ENCODE measurements at places on chromosomes 4 and X.

DNA sequence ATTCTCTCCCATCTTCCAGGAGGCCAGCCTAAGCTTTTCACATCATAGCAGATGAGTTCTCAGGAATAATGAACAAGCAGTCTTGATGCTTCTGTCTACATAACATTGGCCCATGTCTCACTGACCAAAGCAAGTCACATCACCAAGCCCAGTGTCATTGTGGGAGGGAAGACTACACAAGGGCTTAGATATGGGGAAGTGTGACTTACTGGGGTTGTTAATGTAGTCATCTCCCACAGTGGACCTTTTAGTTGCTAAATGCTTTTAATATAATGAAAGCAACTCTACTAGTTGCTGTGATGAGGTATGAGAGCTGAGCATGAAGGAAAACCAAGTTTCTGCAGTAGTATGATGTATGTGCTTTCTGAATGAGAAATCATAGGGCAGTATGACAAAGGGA lies 40.5 kb downstream of the TSPAN7 start:
- no peak for DNase-seq

DNA sequence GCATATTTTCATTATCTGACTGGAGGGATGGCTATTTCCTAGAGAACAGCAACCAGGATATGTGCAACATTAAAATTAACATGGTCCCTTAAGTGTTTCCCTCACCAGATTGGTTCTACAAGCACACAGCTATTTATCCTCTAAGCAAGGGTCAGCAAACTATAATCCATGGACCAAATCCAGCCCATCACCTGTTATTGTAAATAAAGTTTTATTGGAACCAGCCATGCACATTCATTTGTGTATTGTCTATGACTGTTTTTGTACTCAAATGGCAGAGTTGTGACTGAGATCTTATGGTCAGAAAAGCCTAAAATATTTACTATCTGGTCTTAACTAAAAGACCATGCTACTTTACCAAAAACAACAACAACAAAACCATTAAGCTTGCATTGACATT lies 77.9 kb downstream of the AMELX start:
- DNase-seq = no peak

GRCh38 chr4:25172961-25173915 lies 13.0 kb upstream of the SEPSECS start:
- no peak for DNase-seq

GRCh38 chr4:151887816-151888180 lies 127.0 kb upstream of the GATB start:
- no peak for DNase-seq

- no peak for DNase-seq
These were observed 70.7 kb downstream of the ANKRD50 start for GRCh38 chr4:124641715-124642381.

DNA sequence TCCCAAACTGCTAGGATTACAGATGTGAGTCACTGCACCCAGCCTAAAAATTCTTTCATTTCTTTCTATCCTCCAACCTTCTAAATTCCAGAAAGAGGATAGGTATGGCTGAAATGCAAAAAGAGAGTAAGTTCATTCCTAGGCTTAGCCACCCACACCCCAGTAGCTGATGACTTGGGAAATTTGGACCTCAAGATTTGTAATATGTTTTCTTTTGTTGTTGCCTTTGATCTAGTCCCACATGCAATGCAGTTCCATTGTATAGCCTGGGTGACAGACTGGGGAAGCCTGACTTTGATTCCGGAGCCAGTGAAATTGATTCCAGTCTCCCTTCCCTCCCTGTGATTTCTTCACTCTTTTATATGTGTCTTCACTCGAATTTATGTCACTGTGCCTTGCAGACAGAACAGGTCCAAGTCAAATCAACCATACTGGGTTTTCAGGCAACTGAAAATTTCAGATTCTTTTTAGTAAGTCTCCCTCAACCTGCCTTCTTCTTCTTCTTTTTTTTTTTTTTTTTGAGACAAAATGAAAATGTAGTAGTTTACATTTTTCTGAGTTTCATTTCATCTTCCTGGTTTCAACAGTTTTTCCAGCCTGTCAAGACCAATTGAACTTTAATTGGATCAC lies 176.2 kb upstream of the RBPJ start:
- no peak for DNase-seq

DNA sequence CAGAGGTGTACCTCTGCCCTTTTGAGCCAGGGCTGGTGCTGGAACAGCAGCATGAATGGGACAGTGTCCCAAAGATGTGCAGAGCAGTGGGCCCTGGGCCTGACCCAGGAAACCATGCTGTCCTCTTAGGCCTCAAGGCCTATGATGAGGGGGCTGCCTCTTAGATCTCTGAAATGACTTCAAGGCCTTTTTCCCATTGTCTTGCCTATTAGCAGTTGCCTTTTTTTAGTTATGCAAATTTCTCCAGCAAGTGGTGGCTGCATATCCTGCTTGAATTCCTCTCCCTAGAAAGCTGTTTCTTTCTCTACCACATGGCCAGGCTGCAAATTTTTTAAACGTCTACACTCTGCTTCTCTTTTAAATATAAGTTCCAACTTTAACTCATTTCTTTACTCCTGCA lies 160.3 kb downstream of the CFAP299 start:
- DNase-seq = no peak

GRCh38 chr4:165150545-165150944 lies 37.9 kb upstream of the TMEM192 start:
- no peak for DNase-seq

DNA sequence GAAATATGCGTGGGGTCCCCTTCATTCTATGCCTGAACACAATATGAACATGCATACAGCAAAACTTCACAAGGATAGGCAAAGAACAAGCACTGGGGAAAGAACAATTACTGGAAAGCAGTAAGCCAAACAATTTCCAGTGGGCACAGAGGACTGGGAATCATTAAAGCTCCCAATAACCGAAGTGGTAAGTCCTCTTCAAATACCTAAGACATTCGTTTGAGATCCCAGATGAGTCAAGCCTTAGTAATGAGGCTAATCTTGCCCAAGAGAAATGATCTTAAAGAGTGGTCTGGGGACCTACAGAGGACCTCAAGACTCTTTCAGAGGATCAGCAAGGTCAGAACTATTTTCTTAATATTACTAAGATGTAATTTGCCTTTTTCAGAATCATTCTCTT lies 28.6 kb downstream of the ANAPC10 start:
- no peak for DNase-seq

DNA sequence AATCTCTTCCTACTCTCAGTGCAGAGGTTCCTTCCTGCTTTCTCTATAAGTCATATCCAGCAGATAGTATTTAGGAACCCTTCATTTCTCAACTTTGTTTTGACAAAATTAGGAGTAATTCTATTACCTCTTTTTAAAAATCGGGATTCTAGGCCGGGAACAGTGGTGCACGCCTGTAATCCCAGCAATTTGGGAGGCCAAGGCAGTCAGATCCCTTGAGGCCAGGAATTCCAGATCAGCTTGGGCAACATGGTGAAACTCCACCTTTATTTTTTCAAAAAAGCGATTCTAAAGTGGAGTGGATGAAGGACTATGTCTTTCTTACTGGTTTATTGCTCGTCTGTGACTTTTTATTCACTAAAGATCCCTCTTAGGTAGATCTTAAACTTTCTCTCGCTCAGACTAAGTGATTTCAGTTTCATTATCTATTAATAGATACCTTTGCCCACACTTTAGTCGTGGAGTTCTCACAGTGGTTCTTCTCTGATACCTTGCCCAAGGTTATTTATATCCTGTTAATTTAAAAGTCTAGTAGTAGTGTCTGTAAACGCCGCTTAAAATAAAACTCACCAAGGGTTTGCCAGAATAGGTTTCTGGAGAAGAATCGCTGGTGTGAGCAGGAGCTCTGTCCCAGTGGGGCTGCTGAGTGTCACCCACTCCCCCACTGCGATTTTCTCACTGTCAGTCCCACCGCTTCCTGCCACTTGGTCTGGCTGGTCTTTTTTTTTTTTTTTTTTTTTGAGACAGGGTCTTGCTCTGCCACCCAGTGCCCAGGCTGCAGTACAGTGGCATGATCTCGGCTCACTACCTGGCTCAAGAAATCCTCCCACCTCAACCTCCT lies 27.0 kb upstream of the TMEM131L start:
- no peak for DNase-seq

DNA sequence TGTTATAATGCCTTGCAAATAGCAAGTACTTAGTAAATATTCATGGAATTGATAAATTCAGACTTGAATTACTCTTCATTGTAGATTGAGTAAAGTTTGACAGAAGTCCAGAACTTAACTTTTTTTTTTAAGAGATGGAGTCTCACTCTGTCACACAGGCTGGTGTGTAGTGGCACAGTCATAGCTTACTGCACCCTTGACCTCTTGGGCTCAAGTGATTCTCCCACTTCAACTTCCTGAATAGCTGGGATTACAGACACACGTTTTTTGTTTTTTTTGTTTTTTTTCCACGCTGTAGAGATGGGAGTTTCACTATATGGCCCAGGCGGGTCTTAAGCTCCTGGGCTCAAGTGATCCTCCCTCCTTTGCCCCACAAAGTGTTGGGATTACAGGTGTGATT lies 32.1 kb downstream of the UBE2K start:
- DNase-seq = no peak

DNA sequence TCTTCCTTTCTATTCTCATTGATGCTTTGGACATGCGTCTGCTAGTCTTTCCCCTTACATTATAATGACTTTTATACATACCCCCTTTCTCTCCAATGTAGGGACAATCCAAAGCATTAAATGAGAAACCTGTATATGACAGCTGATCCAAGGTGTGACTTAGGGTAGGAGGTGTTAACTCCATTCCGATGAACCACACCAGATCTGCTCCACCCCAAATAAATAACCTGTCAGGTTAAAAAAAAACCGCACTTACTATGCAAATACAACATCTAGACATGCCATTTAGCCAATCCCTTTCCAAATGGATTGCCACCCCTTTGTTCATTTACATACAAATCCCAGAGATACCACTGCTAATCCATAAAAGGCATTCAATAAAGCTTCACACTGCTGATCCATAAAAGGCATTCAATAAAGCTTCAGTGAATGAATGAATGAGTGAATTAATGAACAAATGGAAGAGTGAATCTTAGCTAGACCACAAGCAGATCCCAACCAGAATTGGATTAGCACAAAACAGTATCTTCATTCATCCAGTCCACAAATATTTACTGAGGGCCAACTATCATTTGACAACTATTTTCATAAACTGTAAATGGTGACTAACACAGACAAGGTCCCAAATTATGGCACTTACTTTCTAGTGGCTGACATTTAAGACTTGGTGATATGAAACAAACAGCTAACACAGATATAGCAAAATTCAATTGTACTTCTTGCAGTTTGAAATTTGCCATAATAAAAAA lies 158.9 kb upstream of the MAP3K15 start:
- no peak for DNase-seq

DNA sequence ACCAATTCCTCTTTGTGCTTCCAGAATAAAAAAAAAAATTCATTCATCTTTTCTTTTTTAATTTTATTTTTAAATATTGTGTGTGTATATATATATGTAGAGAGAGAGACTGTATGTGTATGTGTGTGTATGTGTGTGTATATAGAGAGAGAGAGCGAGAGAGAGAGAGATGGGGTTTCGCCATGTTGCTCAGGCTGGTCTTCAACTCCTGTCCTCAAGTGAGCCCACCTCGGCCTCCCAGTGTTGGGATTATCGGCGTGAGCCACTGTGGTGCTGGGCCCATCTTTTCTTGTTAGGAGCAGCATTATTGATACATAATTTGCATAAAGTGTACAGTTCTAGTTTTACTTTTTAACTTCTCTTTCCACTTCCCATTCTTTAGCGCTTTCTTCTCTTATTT lies 33.6 kb downstream of the KDM6A start:
- DNase-seq = no peak

GRCh38 chrX:116499780-116500179 lies 37.0 kb upstream of the CT83 start:
- DNase-seq = no peak

DNA sequence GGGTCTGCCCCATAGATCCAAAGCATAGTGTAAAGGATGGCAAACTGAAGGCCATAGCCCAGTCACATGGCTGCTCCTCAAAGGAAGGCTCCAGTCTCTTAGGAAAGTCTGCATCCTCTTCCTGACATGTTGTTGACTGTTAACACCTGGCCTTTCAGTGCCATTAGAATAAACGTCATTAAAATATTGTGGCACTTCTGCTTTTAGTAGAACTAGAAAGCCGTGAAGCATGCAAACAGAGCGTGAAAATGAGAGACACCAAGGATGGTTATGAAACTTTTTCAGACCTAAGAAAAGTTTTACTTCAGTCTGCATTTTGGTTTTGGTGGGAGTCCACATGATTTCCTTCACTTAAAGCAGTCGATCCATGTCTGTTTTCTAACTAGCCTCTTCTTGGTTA lies 41.1 kb upstream of the AFF2 start:
- DNase-seq = no peak

GRCh38 chrX:37726346-37726745 lies 40.8 kb downstream of the XK start:
- no peak for DNase-seq

DNA sequence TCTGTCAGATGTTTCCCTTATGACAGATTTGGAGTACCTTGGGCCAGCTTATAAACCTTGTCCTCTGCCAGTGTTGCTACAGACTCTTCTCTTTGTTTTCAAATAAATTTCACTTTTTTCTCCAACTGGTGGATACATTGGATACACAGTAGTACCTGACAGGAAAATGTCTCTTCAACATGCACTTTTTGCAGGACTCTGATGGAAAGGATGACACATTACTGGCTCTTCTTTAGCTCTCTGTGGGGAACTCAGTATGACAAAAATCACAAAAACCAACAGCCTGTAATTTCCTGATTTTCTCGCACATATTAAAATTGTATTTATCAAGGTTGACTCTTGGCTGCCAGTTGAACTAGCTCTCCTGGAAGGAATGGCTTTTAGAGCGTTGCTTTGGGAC lies 61.3 kb upstream of the GIMD1 start:
- DNase-seq = no peak

- no peak for DNase-seq
These were observed 63.0 kb downstream of the ANK2 start for GRCh38 chr4:113112338-113112978.

DNA sequence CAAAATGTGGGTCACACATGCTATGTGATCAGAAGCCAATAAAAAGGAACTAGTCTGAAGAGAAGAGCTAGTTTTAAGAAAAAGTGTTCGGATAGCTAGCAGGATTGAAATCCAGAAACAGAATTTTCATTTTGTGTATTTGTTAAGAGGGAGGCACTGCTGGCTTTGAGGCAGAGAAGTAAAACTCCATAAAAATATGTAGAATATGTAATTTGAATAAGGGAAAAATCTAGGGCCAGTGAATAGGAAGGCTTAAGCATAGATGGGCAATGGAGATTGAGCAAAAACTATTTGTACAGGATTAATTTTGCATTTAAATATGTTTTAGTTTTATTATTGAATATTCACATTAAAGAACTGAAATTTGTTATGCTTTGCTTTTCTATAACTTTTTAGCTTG lies 399.9 kb upstream of the PITX2 start:
- DNase-seq = no peak

GRCh38 chr4:76895619-76896018 lies 2.3 kb downstream of the SOWAHB start:
- no peak for DNase-seq
